MM.1S (cell line): ENCODE measurements at places on chromosomes 3 and 15.
A peak's percentile ranks its signal among the peaks of the same experiment; 100 is the strongest.

GRCh38 chr3:153162513-153163392 lies 727 bp downstream of the RAP2B start:
- H3K4me1 ChIP-seq, result peaks cover 27% of the 10 kb centered on the region
- peak overlapping the region; percentile 98; the same call in 1 of the 2 replicates for H3K27ac ChIP-seq

DNA sequence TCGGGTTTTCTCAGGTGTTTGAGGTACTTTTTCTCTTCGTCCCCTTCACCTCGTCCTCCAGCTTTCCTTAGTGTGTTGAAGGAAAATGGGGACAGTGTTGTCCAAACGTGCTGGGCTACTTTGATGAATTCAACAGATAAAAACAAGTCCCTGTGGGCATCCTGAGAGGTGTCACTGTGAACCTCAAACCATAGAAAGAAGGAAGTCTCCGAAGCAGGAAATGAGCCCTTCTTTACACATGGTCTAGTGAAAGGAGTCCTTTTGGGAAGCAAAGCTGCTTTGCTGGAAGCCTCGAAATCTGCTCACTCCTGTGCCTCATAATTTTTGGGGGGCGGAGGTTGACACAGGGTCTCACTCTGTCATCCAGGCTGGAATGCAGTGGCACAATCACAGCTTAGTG lies 10.6 kb downstream of the IL17RB start:
- no peak overlapping the region for H3K27ac ChIP-seq
- H3K4me3 ChIP-seq, result no peak overlapping the region
- DNase-seq, result no peak
- 0 out of 2 replicates have a peak, but pooled peaks cover 3% of the 10 kb centered on the region for H3K36me3 ChIP-seq

GRCh38 chr15:33636958-33637357 lies 326.2 kb downstream of the RYR3 start:
- H3K4me1 ChIP-seq, result no peaks in the 10 kb centered on the region
- H3K27me3 ChIP-seq, result no peaks in the 10 kb centered on the region
- no peak overlapping the region for H3K4me3 ChIP-seq
- no peak for DNase-seq
- H3K36me3 ChIP-seq, result no peaks in the 10 kb centered on the region

GRCh38 chr15:25089577-25089976 lies 134.8 kb downstream of the SNRPN start:
- H3K4me3 ChIP-seq, result no peak overlapping the region
- no peaks in the 10 kb centered on the region for H3K27me3 ChIP-seq
- no peak for DNase-seq
- no peaks in the 10 kb centered on the region for H3K4me1 ChIP-seq

DNA sequence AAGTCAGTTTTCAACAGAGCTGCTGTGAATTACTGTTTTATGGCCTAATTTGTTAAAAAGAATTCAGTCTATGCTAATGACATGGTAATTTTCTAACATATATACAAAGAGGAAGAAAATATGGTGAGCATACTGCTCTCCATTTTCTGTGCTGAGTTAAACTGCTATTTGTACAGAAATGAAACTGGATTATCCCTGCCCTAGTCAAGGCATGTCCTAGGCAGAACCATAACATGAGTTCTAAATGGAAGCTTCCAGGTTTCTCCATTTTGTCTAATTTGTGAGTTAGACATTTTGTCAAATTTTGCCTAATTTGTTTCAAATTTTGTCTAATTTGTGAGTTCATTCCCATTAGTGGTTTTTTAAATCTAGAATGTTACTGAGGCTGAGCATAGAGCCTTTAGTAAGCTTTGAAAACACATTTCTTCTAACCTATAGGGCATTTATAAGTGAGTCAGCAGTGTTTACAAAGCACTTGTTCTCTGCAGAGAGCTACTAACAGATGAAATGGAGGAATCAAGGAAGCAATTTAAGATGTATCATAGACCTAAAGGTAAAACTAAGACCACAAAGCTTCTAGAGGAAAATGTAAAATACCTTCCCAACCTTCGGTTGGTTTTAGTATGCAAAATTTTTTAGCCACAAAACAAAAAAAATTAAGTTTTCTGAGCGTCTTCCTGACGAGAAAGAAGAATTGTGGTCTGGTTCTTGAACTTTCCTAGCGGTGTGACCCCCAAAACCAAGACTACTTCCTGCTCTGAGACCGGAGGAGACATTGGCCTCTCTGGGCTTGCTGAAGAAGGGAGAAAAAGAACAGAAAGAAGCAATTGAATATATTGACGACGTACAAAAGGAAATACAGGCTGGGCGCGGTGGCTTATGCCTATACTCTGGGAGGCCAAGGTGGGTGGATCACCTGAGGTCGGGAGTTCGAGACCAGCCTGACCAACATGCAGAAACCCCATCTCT lies 9.8 kb downstream of the P2RY14 start:
- no peaks in the 10 kb centered on the region for H3K36me3 ChIP-seq
- no peak for DNase-seq
- no peak overlapping the region for H3K4me3 ChIP-seq
- peaks cover 10% of the 10 kb centered on the region; the same call in 1 of the 2 replicates for H3K4me1 ChIP-seq
- no peaks in the 10 kb centered on the region for H3K27me3 ChIP-seq

DNA sequence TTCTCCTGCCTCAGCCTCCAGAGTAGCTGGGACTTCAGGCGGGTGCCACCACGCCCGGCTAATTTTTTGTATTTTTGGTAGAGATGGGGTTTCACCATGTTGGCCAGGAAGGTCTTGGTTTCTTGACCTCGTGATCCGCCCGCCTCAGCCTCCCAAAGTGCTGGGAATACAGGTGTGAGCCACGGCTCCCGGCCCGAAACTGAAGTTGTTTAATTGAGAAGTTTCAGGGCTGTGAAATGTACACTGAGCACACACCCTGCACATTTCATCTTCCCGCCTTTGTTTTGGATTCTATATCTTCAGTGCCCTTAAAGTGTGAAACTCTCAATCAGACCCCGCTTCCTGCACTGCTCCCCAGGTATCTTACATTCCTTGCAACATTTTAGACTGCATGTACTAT lies 149.1 kb downstream of the FNDC3B start:
- H3K4me1 ChIP-seq, result peaks cover 42% of the 10 kb centered on the region
- peak overlapping the region; percentile 70 for H3K27ac ChIP-seq
- H3K4me3 ChIP-seq, result peak overlapping the region; percentile 20; the same call in 1 of the 2 replicates
- DNase-seq, result peak; percentile 85

DNA sequence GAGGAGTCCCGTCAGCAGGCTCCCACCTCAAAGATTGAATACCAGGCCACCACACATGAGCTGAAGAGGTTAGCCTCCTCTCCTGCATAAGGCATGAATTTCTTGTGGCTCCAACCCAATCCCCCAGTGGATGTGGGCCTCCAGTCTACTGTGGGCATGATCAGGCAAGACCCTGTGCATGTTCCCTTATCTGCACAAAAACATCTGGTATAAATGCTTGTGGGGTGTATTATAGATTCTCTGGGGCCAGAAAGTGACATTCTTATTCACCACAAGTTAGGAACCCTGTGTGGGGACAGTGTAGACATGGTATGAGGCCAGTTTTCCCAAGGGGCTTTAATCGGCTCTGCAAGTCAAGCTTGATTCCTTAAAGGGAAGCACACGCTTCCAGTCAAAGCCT lies 18.2 kb upstream of the UBP1 start:
- no peak overlapping the region for H3K4me3 ChIP-seq
- no peak overlapping the region for H3K27ac ChIP-seq
- DNase-seq, result no peak
- H3K4me1 ChIP-seq, result no peaks in the 10 kb centered on the region
- no peaks in the 10 kb centered on the region for H3K27me3 ChIP-seq
- H3K36me3 ChIP-seq, result no peaks in the 10 kb centered on the region

DNA sequence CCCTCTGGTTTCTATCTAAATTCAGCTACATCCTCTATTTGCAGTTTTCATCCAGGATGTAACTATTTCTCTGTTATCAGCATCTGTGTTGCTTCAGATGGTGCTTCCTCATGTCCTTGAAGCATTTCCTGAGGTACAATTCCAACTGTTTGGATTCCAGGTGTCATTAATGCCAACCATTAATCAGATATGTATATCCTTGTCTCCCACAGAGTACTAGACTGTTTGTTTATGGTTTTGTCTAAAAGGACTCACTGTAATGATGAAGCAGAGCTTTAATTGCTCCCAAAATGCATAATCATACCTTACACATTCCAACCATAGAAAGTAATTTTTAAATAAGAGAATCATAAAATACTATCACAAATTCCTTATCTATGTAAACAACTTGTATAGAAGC lies 288.5 kb upstream of the MME start:
- no peak for DNase-seq
- no peak overlapping the region for H3K4me3 ChIP-seq
- no peaks in the 10 kb centered on the region for H3K36me3 ChIP-seq
- no peaks in the 10 kb centered on the region for H3K4me1 ChIP-seq

GRCh38 chr3:71076361-71077002 lies 507.0 kb downstream of the FOXP1 start:
- no peaks in the 10 kb centered on the region for H3K4me1 ChIP-seq
- H3K27ac ChIP-seq, result no peak overlapping the region
- no peaks in the 10 kb centered on the region for H3K27me3 ChIP-seq

- no peak for DNase-seq
- H3K36me3 ChIP-seq, result no peaks in the 10 kb centered on the region
- no peaks in the 10 kb centered on the region for H3K4me1 ChIP-seq
- no peak overlapping the region for H3K27ac ChIP-seq
- no peak overlapping the region for H3K4me3 ChIP-seq
Measured at GRCh38 chr3:58629629-58630028, 36.9 kb downstream of the FAM3D start.

DNA sequence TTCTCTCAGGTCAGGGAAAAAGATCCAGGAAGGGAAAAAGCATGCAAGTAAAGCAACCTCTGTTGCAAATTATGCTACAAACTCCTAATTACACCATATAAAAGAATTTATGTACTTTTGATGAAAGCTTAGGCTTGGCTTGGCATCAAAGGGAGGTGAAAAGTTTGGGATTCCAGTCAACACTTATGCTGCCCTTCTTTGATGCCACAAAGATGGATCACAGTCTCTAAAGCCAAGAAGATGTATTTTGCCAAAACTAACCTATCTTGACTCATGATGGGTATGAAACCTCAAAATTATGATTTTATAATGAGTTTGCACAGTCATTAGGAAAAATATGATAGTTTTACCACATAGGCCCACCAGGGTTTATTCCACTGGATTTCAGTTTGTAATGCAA lies 101.0 kb upstream of the CCDC80 start:
- H3K27me3 ChIP-seq, result no peaks in the 10 kb centered on the region
- H3K4me3 ChIP-seq, result no peak overlapping the region
- no peak for DNase-seq
- peaks cover 20% of the 10 kb centered on the region for H3K4me1 ChIP-seq
- no peaks in the 10 kb centered on the region for H3K36me3 ChIP-seq
- no peak overlapping the region for H3K27ac ChIP-seq

- no peak overlapping the region for H3K27ac ChIP-seq
- H3K36me3 ChIP-seq, result no peaks in the 10 kb centered on the region
- H3K4me3 ChIP-seq, result no peak overlapping the region
- H3K4me1 ChIP-seq, result no peaks in the 10 kb centered on the region
Measured at GRCh38 chr3:17771177-17772017, 29.0 kb upstream of the TBC1D5 start.

GRCh38 chr15:77371850-77372563 lies 47.9 kb downstream of the PEAK1 start:
- no peak for DNase-seq
- H3K36me3 ChIP-seq, result no peaks in the 10 kb centered on the region
- no peaks in the 10 kb centered on the region for H3K4me1 ChIP-seq
- no peaks in the 10 kb centered on the region for H3K27me3 ChIP-seq
